Stimulated activated CD8-positive, alpha-beta memory T cell treated with anti-CD3 and anti-CD28 coated beads, Interleukin-2, amount 100 ng/mL, for 48 hours (primary cell): ENCODE measurements at places on chromosomes 7 and 10.

GRCh38 chr10:90064295-90064694 is 362.9 kb downstream of the KIF20B start:
- DNase-seq = no peak

- no peak for DNase-seq
Observed at GRCh38 chr7:117674617-117675016, 194.8 kb downstream of the CFTR start.

GRCh38 chr7:4730971-4731370 is 44.5 kb upstream of the AP5Z1 start:
- no peak for DNase-seq

- no peak for DNase-seq
Observed at GRCh38 chr10:90447831-90448230, 410.0 kb downstream of the HTR7 start.

GRCh38 chr7:1053002-1053411 is 8.7 kb downstream of the GPR146 start:
- no peak for DNase-seq

DNA sequence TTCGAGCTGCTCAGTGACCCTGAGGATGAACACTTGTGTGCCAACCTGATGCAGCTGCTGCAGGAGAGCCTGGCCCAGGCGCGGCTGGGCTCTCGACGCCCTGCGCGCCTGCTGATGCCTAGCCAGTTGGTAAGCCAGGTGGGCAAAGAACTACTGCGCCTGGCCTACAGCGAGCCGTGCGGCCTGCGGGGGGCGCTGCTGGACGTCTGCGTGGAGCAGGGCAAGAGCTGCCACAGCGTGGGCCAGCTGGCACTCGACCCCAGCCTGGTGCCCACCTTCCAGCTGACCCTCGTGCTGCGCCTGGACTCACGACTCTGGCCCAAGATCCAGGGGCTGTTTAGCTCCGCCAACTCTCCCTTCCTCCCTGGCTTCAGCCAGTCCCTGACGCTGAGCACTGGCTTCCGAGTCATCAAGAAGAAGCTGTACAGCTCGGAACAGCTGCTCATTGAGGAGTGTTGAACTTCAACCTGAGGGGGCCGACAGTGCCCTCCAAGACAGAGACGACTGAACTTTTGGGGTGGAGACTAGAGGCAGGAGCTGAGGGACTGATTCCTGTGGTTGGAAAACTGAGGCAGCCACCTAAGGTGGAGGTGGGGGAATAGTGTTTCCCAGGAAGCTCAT is 1.1 kb downstream of the DDIT4 start:
- no peak for DNase-seq

DNA sequence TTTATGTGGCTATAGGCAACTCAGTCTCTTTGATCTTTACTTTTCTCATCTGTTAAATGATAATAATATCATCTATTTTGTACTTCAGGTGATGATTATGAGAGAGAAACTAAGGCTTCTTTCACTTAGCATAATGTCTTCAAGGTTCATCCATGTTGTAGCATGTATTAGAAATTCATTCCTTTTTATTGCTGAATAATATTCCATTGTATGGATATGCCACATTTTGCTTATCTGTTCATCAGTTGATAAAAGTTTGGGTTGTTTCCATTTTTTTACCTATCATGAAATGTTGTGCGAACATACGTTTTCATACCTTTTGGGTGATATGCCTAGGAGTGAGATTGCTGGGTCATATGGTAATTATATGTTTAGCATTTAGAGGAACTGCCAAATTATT is 7.2 kb upstream of the CDK13 start:
- no peak for DNase-seq

GRCh38 chr7:5711409-5711808 is 70.1 kb downstream of the RNF216 start:
- DNase-seq = no peak
